ENCODE measurements at places on chromosomes 13 and 19. TPM values are rescaled to one million over a fixed set of nuclear protein-coding genes. Genes with fewer than 3 reads are reported as not detected.

- no peak for DNase-seq
- H3K4me3 ChIP-seq = no peak overlapping the region
- H3K36me3 ChIP-seq = no peaks in the 10 kb centered on the region
- no peaks in the 10 kb centered on the region for H3K27me3 ChIP-seq
- H3K27ac ChIP-seq = no peak overlapping the region
These were observed 38.9 kb upstream of the KATNAL1 start for GRCh38 chr13:30346153-30346788.

- H3K4me3 ChIP-seq = no peak overlapping the region
- no peaks in the 10 kb centered on the region for H3K27me3 ChIP-seq
- no peaks in the 10 kb centered on the region for H3K4me1 ChIP-seq
- no peak for DNase-seq
- H3K27ac ChIP-seq = no peak overlapping the region
These were observed 28.2 kb upstream of the GPI start for GRCh38 chr19:34336781-34337271.

GRCh38 chr13:91236182-91236581 lies 111.3 kb upstream of the MIR17HG start:
- H3K4me3 ChIP-seq = no peak overlapping the region
- DNase-seq = no peak
- H3K27ac ChIP-seq = no peak overlapping the region
- no peaks in the 10 kb centered on the region for H3K36me3 ChIP-seq
- H3K27me3 ChIP-seq = no peaks in the 10 kb centered on the region
- H3K4me1 ChIP-seq = no peaks in the 10 kb centered on the region

DNA sequence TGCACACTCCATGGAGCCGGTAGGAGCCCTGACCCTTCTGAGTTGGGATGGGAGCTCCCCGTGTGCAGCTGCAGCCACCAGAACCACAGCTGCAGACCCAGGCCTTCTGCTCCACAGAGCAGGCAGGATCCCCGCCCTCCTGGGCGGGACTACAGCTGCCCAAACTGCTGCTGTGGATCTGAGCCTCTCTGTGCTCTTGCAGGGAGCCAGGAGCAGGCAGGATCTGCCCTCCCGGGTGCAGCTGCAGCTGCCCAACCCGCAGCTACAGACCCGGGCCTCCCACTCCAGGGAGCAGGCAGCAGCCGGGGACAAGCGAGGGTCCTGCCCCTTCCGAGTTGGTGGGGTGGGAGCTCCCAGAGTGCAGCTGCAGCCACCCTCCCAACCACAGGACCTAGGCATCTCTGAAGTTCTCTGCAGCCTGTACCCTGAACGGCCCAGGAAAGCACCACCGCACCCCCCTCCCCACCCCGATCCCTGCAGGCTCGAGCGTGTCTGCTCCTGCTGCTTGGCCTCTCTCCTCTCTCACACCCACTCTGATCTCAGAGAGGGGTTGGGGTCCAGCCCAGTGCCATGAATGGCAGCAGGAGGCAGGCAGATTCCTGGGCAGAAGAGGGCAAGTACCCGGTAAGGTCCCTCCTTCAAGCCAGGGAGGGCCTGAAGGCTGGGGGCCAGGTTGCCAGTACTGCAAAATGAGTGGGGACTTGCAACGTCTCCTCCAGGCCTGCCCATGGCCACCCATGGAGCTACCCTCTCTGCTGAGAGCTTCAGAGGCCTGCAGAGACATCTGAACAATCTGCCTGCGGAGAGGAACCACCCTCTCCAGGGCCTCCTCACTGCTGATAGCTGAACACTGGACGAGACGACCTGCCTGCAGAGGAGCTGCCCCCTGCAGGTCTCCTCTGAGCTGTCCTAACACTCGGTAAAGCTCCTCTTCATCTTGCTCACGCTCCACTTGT lies 16.4 kb upstream of the EMP3 start:
- H3K4me3 ChIP-seq = no peak overlapping the region
- no peaks in the 10 kb centered on the region for H3K27me3 ChIP-seq
- no peak for DNase-seq
- no peaks in the 10 kb centered on the region for H3K36me3 ChIP-seq
- peaks cover 3% of the 10 kb centered on the region for H3K4me1 ChIP-seq

- H3K27ac ChIP-seq = no peak overlapping the region
- no peak for DNase-seq
- H3K27me3 ChIP-seq = no peaks in the 10 kb centered on the region
These were observed 10.3 kb upstream of the ZNF726 start for GRCh38 chr19:23904406-23904805.

DNA sequence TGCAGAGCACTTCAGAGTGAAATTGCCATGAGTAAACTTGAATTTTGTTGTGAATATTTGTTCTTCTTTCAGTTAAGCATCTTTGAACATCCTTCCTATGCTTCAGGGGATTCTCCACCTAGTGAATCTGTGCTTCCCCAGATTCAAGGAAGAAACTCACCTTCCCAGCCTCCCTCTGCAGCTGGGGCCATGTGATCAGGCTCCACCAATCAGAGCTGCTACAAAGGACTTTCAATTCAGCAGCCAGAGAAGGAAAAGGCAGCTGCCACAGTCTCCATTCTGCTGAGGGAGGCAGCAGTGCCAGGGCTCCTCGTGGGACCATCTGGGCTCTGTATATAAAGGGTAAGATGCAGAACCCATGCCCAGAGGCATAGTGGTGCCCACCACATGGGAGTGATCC lies 89.7 kb upstream of the SIAH3 start:
- H3K27me3 ChIP-seq = no peaks in the 10 kb centered on the region
- DNase-seq = no peak
- no peak overlapping the region for H3K4me3 ChIP-seq
- no peaks in the 10 kb centered on the region for H3K36me3 ChIP-seq

DNA sequence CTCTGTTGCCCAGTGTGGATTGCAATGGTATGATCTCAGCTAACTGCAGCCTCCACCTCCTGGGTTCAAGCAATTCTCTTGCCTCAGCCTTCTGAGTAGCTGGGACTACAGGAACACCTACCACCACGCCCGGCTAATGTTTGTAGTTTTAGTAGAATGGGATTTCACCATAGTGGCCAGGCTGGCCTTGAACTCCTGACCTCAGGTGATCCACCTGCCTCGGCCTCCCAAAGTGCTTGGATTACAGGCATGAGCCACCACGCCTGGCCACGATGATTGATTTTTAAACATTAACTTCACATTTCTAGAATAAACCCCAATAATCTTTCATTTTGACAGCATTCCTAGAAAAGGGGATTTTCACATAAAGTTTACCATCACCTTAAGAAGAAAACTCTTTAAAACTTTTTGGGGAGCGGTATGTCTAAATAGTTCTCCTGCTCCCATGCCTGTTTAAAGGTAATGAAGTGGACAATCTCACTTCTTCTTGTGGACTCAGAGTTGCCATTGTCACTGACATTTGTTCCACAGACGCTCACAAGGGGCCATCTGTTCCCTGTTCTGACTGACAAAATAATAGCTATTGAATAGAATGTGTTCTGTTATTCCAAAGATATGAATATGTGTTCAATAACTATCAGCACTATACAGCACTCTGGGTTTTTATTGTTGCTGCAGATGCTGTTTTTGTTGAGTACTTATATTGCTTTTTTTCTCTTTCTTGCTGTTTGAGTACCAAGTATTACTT lies 66.1 kb upstream of the C1QTNF9B start:
- H3K27me3 ChIP-seq = no peaks in the 10 kb centered on the region
- H3K4me1 ChIP-seq = no peaks in the 10 kb centered on the region
- no peaks in the 10 kb centered on the region for H3K36me3 ChIP-seq
- no peak overlapping the region for H3K4me3 ChIP-seq

- no peak for DNase-seq
- no peaks in the 10 kb centered on the region for H3K27me3 ChIP-seq
- H3K4me1 ChIP-seq = peaks cover 13% of the 10 kb centered on the region
These were observed 670 bp downstream of the MAP2K7 start for GRCh38 chr19:7904074-7905020.

Gene PALM
- total RNA-seq = 16.5 TPM

- no peak for DNase-seq
- H3K4me1 ChIP-seq = peaks cover 11% of the 10 kb centered on the region
- H3K36me3 ChIP-seq = peaks cover 18% of the 10 kb centered on the region
- H3K27me3 ChIP-seq = no peaks in the 10 kb centered on the region
These were observed 11.3 kb downstream of the HNRNPM start for GRCh38 chr19:8456064-8456463.

DNA sequence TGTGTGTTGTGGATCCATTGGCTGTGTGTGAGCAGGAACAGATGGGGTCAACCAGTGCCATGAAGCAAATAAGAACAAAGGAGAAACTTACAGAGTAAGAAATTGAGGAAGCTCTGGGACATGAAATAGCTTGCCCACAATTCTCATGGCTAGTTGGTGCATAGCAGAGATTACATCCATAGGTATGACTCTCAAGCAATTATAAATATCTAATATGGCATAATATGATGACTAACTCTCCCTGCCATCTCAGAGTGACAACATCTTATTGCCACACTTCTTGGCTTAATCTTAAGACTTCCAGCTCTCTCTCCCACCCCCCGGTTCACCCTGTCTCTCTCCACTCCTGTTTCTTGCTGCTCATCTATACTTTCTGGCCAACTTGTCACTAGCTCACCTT lies 53.3 kb downstream of the OXGR1 start:
- no peaks in the 10 kb centered on the region for H3K27me3 ChIP-seq
- H3K4me1 ChIP-seq = peaks cover 2% of the 10 kb centered on the region
- no peak overlapping the region for H3K27ac ChIP-seq
- DNase-seq = no peak
- H3K4me3 ChIP-seq = no peak overlapping the region

DNA sequence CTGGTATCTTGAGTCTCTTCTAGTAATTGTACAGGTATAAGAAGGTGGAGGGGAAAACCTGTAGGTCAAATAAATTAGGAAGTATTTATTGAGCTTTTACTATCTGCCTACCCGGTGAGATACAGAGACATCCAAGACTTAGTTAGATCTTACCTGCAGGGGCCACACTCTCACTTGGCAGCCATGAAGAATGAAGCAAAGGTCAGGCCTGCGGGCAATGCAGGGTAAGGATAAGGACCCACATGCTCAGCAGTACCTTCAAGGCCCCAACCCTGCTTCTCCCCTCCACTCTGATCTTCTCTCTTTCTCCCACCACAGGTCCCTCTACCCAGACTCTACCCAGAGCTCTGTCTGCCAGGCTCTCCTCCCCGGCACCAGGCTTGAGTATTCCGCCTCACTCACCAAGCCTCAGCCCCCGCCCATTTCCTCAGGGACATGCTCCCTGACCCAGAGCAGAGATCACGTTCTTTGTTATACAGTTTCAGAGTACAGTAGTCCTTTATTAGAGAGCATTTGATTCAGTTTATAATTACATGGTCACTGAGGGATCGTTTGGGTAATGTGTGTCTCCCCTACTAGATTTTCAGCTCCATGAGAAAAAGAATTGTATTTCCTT lies 18.9 kb upstream of the CLDN10 start:
- H3K36me3 ChIP-seq = no peaks in the 10 kb centered on the region
- no peak for DNase-seq

DNA sequence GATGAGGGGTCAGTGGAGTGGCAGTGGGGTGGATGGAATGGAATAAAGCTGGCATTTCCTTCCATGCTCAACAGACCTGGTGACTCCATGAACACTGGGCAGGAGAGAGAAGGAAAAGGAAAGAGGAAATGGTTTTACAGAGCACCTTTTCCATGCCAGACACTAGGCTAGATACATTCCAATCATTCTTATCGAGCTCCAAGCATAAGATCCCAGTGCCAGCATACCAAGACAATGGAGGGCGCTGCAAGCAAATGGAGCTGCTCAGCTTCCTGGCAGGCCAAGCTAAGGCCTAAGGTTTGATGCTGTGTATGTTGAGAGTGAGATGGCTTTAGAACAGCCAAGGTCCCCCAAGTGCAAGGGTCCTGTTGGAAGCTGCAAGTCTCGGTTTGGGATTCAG lies 113.2 kb downstream of the HSPH1 start:
- DNase-seq = no peak
- peaks cover 4% of the 10 kb centered on the region for H3K4me1 ChIP-seq
- H3K27me3 ChIP-seq = no peaks in the 10 kb centered on the region
- H3K27ac ChIP-seq = no peak overlapping the region

Gene ZNF528
- total RNA-seq = 0.10 TPM

DNA sequence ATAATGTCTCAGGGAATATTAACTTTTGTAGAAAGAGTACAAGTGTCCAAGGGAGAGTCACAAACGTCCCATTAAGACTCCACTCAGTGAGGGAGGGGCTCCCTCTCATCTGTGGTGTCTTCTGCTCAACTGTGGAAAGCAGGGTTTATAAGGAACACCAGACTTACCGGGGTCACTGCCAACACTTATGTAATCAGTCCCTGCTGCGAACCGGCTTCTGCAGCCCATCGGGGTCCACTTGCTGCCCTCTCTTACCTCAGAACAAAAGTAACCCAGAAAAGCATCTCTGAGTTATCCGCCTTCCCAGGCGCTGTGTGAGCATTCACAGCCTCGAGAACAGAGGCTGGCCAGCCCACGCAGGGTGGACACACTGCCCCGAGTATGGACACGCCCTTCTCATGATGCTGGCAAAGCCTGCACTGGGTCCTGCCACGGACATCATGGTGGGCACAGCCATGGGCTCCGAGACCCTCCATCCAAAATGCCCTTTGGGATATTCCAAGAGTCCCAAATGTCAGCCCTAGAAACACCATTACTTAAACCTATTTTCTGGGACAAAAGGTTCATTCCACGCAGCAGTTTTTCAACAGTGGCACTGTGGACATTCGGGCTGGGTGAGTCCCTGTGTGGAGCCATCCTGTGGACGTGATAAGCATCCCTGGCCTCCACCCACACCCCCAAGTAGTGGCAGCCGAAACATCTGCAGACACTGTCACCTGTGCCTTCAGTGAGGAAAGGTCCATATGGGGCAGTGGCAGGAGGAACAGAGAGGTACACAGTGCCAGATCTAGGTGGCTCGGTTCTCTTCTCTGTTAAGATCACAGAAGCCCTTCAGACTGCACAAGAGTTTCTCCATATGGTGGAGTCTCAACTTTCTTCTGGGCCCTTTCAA lies 63.9 kb downstream of the STK24 start:
- no peaks in the 10 kb centered on the region for H3K4me1 ChIP-seq
- H3K27ac ChIP-seq = no peak overlapping the region
- no peaks in the 10 kb centered on the region for H3K36me3 ChIP-seq
- DNase-seq = no peak
- H3K4me3 ChIP-seq = no peak overlapping the region

Gene ADAMTSL5
- 0.99 TPM for total RNA-seq

DNA sequence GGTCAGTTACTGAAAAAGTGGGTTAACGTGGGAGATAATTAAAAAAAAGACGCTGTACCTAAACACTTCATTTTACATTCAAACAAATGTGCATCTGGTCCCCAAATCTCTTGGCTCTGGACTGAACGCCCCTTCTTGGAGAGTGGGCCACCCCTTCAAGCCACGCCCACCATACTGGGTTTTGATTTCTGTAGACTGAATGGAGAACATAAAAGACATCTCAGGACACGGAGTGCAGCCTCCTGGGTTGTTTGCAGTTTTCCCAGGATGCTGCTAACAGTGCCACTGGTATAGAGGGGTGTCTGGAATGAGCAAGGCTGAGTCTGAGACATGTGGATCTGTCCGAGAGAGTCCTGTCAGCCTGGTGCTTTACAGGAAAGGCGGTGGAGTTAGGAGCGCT lies 10.6 kb downstream of the TFDP1 start:
- DNase-seq = no peak
- no peaks in the 10 kb centered on the region for H3K4me1 ChIP-seq
- peaks cover 2% of the 10 kb centered on the region for H3K36me3 ChIP-seq
- H3K4me3 ChIP-seq = no peak overlapping the region
- H3K27ac ChIP-seq = no peak overlapping the region
